ENCODE measurements at places on chromosomes 1 and 21.

DNA sequence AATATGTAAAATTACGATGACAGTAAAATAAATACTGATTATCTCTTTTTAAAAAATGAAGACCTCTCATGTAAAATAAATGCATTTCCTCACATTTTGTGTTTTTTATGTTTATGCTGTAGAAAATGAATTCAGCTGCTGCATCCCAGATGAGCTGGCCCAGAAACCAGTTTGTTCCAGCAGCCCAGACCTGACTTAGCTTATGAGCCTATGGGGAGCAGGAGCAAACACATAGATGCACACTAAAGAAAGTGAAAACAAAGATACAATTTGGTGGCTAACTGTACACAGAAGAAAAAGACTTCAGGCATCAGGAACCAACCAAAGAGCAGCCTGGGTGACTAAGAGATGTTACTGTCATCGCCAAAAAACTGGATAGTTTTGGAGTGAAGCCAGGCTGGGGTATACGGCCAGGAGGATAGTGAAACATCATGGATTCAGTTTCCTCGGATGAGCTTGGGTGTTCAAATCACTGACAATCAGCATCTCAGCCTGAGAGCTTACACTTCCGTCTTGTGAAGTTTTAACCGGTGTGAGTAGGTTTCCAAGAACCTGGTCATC lies 113.9 kb upstream of the BACE2 start:
- DNase-seq = no peak

- no peak for DNase-seq
Observed at GRCh38 chr1:185322636-185323035, 5.6 kb upstream of the IVNS1ABP start.

DNA sequence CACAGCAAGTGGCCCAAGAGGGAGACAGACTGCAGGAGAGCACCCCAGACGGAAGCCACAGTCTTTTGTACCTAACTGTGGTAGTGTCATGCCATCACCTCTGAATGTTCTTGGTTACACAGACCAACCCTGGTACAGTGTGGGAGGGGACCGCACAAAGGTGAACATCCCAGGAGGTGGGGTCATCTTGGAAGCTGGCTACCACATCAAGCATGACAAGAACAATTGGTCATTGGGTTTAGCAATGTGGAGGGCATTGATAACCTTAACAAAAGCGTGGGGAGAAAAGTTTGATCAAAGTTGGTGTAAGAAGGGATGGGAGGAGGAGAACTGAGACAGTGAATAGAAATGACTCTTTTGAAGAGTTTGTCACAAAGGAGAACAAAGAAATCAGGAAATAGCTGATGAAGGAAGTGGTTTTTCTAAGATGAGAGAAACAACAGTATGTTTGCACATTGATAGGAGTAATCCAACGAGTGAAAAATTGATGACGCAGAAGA lies 87.1 kb upstream of the CACNA1E start:
- no peak for DNase-seq

GRCh38 chr1:192984080-192984479 lies 75.1 kb downstream of the UCHL5 start:
- no peak for DNase-seq

GRCh38 chr1:245561665-245562234 lies 407.0 kb downstream of the KIF26B start:
- DNase-seq = no peak

All from kidney (tissue), 22 donors.